ENCODE measurements at places on chromosomes 6 and 20.

- DNase-seq, result peak; percentile 2
Observed at GRCh38 chr6:167962711-167963110, 34.8 kb upstream of the KIF25 start.

GRCh38 chr6:115706324-115706723 lies 354.4 kb downstream of the FRK start:
- no peak for DNase-seq

- no peak for DNase-seq
Observed at GRCh38 chr6:81105998-81106397, 646.5 kb downstream of the TENT5A start.

DNA sequence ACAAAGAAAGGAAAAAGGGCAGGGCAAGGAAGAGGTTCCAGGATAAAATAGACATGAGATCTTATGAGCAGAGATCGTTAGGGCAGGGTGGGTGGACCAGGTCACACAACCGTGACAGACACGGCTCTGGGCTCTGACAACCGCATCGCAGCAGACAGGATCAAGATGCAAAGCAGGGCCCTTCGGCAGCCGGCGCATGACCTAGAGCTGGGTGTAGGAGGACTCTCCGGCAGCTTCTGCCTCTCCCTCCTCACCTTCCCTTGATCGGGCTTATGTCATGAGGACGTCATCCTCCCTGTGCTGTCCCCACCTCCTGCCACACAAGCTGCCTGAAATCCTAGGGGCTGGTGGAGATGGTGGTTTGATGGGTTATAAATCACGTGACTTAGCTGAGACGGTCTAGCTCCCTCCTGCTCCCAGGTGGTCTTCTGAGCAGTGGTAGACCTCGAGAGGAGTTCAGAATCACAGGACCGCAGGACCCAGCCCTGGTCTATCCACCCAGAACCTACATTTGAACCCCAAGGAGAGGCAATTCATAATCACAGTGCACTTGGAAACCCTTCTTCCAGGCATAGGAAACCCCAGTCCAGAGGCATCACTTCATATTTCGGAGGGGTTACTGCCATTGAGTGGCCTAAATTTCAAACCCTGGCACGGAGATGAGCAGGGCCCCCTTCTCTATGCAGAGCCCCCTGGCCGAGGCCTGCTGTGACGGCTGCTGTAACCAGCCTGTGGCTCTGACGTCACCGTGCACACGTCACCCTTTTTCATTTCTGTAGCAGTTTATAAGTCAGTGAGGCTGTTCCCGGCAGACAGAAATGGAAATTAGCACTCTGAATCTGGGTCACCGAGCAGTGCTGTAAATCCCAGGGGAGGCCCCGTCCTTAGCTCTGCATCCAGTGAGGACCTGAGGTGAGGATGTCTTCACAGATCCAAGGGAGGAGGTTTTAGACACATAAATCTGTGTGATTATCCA lies 8.7 kb upstream of the CCR6 start:
- DNase-seq, result no peak

DNA sequence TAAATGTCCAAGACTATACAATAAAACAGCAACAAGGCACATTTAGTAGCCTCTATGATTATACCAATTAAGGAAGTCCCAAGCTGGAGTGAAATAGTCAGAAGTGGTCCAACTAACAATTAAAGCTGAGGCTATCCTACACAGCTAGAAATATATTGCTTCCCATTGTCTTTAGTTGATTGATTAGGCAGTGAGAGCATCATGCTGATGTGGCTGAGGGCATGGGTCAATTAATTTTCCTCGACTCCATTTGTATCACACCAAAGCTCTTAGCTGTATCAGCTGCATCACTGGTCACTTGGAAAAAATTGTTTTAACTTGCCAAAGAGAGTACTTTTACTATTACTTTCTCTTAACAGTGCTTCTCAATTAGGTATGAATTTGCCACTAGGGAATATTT lies 328.7 kb upstream of the NT5E start:
- DNase-seq, result no peak

- no peak for DNase-seq
Observed at GRCh38 chr6:84769306-84769705, 4.9 kb upstream of the TBX18 start.

DNA sequence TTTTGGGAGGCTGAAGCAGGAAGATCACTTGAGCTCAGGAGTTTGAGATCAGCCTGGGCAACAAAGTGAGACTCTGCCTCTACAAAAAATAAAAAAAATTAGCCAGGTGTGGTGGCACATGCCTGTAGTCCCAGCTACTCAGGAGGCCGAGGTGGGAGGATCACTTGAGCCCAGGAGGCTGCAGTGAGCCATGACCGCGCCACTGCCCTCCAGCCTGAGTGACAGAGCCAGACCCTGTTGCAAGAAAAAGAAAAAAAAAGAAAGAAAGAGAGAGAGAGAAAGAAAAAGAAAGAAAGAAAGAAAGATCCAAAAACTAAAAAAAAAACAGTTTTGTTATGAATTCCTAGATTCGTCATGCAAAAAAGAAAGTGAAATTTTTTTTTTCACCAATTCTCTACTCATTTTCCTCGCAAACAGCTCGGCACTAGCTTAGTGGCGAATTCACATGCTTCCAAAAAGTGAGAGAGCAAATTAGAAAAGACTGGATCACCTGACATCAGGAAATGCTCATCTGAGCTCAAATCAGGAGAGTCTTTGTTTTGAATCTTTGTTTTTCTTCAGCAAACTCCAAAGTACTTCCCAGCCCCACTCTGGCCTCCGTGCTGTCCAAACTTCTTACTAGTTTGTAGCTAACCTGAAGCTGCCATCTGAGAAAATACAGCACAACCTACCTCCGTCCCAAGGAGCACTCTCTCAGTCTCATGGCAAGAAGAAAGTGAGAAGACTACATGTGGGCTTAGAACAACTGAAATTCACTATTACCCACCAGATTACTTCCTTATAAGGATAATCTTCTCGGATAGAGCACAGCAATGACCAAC lies 27.0 kb downstream of the IPCEF1 start:
- DNase-seq, result no peak

DNA sequence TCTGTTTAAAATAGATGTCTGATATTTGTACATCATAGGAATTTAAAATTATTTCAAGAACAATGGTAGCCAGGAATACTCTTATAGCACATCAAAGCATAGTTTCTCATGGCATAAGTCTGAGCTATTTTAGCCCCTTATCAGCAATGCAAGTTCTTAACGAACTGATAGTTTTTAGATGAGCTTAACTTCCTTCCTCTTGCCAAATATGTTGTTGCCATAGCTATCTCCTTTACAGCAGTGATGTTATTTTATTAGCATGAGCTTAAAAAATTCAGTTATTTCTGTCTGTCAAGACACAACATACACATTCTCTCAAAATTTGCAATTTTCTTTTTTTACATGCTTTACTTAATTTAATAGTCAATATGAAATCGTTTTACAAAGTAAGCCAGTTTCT lies 867.2 kb downstream of the PHF3 start:
- DNase-seq, result no peak

- DNase-seq, result no peak
Observed at GRCh38 chr6:20409427-20409971, 7.8 kb downstream of the E2F3 start.

DNA sequence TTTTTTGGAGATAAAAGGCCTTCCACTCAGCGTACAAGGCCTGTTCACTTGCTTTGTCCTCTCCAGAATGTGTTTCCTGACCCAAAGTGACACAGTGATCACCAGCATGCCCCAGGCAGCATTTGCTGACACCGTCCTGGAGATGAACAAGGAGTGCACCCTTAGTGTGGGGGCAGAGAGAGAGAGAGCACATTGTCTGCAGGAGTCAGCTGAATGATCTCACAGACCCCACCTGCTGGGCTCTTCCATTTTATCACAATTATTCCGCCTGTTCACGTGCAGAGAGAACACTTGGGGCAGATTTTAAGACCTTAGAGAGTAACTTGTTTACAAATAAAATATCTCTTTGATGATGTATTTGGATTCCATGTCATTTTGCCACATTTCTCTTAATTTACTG lies 22.4 kb upstream of the MAS1L start:
- DNase-seq, result no peak

DNA sequence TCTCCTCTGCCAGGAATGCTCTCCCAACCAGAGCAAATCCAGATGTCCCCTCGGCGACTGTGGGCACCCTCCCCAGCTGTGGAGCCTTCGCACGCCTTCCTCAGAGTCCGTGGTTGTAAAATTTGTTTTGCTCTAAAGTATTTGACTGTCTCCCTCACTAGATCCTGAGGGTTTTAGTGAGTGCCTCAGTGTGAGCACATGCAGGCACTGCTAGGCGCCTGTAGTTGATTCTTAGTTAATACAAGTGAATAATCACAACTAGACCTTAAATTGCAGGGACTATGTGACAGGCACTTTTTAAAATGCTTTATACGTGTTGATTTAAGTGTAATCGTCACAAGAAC lies 680 bp upstream of the MTCH1 start:
- DNase-seq, result no peak

- no peak for DNase-seq
Observed at GRCh38 chr20:5973971-5974370, 23.5 kb downstream of the MCM8 start.

DNA sequence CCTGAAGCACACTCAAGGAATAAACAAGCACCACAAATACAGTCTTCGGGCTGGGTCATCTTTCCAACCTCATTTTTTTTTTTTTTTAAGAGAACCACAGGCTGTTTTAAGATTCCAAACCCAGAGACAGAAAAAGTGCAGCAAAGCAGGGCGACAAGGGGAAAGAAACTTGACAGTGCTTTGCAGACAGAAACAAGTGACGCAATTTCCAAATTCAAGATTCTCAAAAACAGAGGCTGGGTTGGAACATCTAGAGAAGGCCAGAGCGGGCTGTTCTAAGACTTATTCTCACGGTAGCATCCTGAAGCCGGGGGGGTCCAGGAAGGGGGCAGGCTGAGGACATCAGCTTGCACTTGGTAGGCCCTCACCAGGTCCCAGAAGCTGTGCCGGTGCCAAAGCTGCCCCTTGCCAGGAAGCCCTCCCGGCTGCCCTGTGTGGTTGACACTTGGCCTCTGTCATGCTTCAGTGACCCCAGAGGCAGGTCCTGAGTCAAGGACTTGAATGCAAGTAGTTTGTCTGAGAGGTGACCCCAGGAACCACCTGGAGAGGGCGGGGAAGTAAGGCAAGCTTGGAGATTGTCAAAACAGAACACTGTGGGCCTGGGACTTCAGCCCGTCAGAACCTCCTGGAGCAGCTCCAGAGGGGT lies 50.5 kb downstream of the BMP7 start:
- no peak for DNase-seq

DNA sequence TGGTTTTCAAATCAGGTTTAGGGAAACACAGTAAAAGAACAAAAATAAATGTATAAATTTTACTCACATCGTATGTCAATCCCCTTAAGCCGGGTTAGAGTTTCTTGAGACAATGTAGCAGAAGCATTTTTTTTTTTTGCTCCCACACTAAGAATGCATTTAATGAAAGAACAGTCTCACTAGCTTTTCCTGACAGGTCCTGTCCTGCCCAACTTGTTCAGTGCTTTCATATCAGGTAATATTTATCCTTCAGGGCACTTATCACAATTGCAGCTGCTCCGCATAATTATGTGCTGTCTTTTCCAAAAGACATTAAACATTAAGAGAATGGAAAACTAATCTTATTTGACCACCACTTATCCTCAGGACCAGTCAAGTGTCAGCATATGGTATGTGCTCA lies 632.0 kb downstream of the HTR1B start:
- DNase-seq, result peak; percentile 13

DNA sequence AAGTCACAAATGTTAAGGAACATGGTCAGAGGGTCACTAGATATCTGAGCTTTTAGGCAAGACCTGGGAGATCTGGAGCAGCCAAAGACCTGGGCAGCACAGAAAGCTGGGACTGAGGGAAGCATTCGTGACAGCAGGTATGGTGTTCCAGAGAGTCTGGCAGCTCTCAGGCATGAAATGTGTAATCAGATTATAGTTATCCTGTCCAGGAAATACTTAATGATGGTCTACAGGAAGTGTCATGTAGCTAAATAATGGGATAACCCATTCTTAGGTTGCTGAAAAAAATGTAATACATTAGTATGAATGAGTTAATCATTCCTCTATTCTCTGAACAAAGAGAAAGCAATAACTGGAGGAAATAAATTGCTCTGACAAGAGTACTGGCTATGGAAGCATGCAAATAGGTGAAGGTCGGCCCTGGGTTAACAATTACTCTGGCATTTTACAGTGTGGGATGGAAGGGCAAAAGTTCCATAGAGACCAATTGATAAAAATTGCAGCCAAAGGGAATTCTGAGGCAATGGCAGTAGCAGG lies 740.5 kb downstream of the CBLN4 start:
- peak; percentile 10 for DNase-seq

- no peak for DNase-seq
Observed at GRCh38 chr6:108733706-108734265, 114.4 kb upstream of the ARMC2 start.

- DNase-seq, result no peak
Observed at GRCh38 chr6:158068893-158069799, 87.5 kb downstream of the SYNJ2 start.

Data from NCI-H2081 (cell line).